ENCODE measurements at places on chromosomes 6 and 20. TPM values are rescaled to one million over a fixed set of nuclear protein-coding genes. Genes with fewer than 3 reads are reported as not detected.
A peak's percentile ranks its signal among the peaks of the same experiment; 100 is the strongest.

GRCh38 chr6:12478921-12479320 lies 188.8 kb downstream of the EDN1 start:
- DNase-seq, result no peak

HLA-DQB1 gene
- polyA plus RNA-seq, result 1.6 TPM

DNA sequence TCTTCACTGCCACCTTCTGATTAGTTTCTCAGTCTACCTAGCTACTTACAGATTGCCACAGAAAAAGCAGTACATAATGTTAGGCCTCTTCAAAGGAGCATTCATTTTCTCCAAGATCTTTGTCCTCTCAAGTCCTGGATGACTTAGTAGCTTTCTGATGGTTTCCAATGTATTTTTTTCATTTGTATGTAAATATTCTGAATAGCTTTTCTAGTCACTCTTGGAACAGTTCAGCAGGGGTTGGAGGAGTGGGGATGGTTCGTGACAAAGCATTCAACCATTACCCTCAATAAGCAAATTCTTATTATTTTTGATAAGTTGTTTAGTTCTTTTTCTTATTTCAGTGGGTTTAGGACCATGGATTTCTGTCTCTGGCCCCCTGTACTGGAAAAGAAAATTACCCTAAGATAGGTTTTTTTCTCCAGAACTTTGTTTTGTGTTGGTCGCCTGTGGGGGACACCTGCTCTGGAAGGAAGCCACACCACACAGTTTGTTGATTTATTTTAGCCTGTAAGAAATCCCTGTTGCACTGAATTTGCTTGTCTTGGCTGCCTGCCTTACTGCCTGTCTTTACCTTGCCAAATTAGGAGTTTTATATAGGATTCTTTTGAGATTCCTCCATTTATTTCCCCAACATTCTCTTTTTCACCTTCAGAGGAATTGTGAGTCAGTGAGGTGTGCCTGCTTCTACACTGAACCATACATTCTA lies 247.9 kb downstream of the RFPL4B start:
- DNase-seq, result no peak

GRCh38 chr6:10205892-10206291 lies 209.0 kb downstream of the TFAP2A start:
- no peak for DNase-seq

MUCL3 gene
- not detected for polyA plus RNA-seq

DNA sequence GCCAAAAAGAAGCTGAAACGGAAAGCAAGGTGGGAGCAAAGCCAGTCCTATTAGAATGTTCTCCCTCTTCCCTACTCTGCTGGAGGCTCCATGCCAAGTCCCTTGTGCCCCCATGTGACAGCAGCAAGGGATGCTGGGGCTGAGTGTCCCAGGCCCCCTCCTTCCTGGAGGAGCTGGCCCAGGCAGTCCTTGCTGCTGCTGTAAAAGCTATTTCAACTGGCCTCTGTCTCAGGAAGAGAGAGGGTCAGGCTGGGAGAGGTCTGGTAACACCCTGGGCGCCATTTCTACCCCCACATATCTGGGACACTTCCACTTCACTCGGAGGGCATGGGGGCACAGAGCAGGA lies 25.0 kb downstream of the TTBK1 start:
- no peak for DNase-seq

GRCh38 chr6:108114841-108115597 lies 40.5 kb upstream of the OSTM1 start:
- no peak for DNase-seq

DNA sequence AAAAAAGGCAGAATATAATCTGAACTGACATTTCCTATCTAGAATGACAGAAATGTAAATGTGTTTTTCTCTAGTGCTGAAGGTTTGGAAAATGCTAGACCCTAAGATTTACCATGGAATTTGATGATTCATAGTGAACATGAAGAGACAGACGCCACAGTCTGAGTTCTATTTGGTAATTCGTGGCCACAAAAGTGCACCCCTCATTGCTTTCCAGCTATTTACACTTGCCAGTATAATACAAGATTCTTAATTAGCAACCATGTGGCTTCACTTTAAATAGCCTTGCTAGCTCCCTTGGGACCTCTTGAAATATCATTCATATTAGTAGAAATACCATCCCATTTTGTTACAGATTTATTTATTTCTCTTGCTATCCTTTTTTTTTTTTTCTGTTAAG lies 636.8 kb downstream of the PRKN start:
- DNase-seq, result no peak

- DNase-seq, result no peak
Measured at GRCh38 chr6:104771258-104771832, 88.4 kb downstream of the HACE1 start.

ADGRF5 gene
- polyA plus RNA-seq, result 21.1 TPM

GRCh38 chr6:14790976-14791375 lies 454.9 kb upstream of the JARID2 start:
- DNase-seq, result no peak

DAAM2 gene
- polyA plus RNA-seq, result 35.2 TPM

SMLR1 gene
- polyA plus RNA-seq, result 0.10 TPM

DNA sequence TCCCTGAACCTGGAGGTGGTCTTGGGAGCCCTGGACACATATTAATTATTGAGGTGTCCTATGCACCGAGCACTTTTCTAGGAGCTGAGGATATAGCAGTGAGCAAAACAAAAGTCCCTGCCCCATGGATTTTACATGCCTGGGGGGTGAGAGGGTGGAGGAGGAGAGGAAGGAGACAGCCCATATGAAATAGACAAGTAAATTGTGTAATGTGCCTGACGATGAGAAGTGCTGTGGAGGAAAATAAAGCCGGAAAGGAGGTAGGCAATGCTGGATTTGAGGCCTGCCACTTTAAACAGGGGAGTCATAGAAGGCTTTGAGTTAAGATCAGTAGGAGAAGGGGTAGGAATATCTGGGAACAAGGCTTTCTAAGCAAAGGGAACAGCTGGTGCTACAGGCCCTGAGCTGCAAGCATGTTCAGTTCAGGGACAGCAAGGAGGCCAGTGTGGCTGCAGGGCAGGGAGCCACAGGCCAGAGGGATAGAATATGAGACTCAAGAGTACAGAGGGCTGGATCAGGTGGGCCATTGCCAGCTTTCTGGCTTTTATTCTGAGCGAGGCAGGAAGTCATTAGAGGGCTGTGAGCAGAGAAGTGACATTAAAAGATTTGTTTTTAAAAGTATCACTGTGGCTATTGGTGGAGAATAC lies 19.1 kb upstream of the MYLIP start:
- no peak for DNase-seq

GRCh38 chr6:68008445-68008844 lies 626.6 kb upstream of the ADGRB3 start:
- no peak for DNase-seq

TFAP2D gene
- polyA plus RNA-seq, result not detected

NFATC2 gene
- 4.0 TPM for polyA plus RNA-seq

- no peak for DNase-seq
Measured at GRCh38 chr20:15857173-15857784, 716.0 kb downstream of the KIF16B start.

- DNase-seq, result no peak
Measured at GRCh38 chr6:24640166-24640565, 5.8 kb downstream of the KIAA0319 start.

DNA sequence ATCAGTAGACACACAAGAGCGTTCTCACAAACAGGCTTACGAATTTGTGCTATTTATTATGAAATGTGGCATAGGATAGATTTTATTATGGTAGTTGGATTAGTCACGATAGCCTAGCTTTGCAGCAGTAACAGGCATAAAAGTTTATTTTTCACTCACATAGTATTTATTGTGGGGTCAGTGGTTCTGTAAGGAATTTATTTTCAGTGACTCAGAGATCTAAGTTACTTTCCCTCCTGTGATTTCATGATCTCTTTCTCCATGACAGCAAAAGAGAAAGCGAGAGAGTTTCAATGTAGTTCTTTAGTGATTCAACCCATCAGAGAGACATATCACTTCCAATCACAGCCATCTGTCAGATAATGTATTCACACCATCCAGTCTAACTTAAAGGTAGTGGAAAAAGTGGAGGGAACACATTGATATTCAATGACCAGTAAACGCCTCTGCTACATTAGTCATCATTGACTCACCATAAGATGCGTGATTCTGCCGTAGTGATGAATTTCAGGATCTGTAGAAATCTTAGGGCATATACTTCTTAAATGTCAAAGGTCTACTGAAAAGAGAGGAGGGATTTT lies 605.5 kb downstream of the HDGFL1 start:
- DNase-seq, result no peak

DNA sequence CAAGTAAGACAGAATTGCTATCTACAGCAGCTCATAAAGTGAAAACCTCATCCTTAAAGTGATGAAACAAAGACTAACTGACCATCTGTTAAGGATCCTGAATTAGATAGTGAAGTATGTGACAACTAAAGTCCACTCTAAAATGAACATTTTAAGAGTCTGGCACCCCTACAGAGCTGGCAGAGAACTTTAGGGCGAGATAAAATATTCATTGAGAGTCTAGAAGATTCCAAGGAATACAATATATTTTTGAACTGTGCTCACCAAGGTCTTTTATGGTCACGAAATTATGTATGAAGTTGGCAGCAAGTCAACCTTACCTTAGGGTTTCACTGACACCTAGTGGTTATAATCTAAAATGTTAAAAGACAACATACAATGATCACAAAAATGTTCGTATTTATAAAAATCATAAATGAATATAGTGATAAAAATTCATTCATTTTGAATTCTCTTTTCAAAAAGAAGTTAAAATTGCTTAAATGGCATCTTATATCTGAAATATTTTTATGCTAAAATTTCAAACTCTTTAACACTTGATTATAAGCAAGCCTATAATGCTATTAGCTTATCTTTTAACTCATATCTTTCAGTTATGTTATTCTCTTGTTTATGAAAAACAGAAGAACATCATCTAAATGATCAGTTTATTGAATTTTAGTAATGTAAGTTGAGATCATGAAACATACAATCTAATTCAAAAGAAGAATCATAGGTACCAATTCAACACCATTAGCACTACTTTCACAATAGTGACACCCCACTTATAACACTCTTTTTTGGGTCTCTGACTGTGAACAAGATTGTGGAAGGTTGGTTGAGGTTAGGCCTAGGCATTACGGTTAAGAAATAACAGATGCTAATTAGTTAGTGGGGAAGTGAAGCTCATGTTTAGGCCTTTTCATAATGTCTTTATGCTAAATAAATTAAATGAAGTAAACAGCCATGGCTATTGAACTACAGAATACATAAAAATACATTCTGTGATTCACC lies 27.5 kb downstream of the RSPH3 start:
- DNase-seq, result peak; percentile 19

VAPB gene
- 54.6 TPM for polyA plus RNA-seq

- DNase-seq, result no peak
Measured at GRCh38 chr20:38139156-38139912, 25.7 kb downstream of the TGM2 start.

- no peak for DNase-seq
Measured at GRCh38 chr6:128117916-128118315, 217.1 kb upstream of the THEMIS start.

DNA sequence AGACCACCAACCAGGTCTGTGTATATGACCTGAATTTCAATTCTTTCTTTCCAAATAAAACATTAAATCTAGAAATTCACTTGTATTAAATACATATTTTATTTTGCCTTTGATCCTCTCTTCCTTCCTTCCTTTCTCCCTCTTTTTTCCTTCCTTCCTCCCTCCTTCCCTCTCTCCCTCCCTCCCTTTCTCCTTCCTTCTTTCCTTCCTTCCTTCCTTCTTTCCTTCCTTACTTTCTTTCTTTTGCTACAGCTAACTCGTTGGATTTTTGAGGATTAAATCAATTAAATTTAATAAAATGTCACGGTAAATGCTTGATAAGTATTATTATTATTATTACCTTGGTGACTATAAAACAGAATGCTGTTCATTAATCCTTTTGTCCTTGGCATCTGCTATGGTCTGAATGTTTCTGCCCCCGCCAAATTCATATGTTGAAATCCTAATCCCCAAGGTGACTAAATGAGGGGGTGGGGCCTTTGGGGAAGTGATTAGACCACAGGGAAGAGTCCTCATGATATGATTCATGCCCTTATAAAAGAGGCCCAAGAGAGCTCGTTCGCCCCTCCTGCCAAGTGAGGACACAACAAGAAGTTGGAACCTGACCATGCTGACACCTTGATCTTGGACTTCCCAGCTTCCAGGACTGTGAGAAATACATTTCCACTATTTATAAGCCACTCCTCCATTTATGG lies 67.6 kb upstream of the BTBD3 start:
- DNase-seq, result no peak

DNA sequence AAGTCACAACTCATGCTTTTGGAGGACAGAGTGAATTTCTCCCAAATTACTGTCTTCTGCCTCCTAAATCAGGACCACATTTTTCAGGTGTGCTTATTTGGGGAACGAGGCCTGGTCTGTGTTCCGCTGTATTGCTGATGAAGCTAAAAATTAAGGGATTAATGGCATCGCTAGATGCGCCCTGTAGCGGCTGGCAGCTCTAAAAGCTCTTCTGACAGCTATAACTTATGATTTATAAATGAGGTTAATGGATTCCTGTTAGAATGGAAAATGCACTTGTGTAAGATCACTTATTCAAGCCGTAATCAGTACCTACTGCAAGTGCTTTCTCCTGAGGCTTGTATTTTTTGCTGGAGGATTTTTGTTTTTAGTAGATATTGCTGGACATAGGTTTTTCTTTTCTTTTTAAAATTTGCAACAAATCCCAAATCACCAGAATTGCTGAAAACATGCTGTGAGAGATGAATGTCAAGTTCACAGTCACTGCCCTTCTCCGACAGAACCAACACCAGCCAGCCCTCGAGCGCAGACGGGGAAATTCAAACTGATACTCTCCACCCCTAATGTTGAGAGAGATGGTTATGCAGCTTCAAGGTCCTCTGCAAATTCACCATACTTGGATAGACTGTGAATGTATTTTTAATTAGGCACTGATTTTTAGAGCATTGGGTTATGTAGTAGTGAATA lies 49.1 kb downstream of the AKAP12 start:
- no peak for DNase-seq

- peak; percentile 76 for DNase-seq
Measured at GRCh38 chr6:159654483-159655098, 38.5 kb downstream of the SOD2 start.

DNA sequence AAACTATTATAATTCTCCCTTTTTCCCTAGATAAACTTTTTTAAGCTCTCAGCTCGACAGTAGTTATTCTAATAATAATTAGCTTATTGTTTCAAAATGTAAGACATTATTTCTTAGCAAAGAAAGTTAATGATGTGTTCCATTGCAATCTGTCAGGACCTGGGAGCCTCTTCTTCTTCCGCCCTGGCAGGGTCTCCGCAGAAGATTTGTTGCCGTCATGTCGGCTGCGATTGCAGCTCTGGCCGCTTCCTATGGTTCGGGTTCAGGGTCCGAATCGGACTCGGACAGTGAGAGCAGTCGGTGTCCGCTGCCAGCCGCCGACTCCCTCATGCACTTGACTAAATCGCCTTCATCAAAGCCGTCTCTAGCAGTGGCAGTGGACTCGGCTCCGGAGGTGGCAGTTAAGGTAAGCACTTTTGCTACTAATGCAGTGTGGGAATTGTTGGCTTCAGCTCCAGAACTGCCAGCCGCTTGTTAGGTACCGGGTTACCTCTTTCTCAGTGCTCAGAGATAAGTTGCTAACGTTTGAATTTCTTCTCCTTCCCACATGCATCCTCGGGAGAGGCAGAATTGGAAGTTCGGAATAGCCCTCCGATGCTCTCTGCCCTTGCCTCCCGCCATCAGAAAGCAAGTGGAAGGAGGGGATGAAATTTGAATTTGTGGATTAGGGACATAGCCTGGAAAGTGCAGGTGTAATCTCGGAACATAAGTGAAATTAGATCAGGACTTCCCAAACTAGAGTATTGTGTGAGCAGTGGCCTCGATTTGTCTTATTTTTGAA lies at the start of gene CDC40:
TSS of gene CDC40 (plus strand) at position 200 of the 781 bp plus-strand sequence. CDS start at position 218, 18 bp downstream.
- no peak for DNase-seq

COL9A1 gene
- 6.1 TPM for polyA plus RNA-seq

- no peak for DNase-seq
Measured at GRCh38 chr6:52475307-52475706, 55.2 kb downstream of the EFHC1 start.

GRCh38 chr6:167505782-167506181 lies 180.9 kb downstream of the TTLL2 start:
- no peak for DNase-seq

All from forelimb muscle (tissue), 1 donor.